Activated CD8-positive, alpha-beta T cell treated with anti-CD3 and anti-CD28 coated beads for 36 hours (primary cell): ENCODE measurements at places on chromosomes 6 and 20.

DNA sequence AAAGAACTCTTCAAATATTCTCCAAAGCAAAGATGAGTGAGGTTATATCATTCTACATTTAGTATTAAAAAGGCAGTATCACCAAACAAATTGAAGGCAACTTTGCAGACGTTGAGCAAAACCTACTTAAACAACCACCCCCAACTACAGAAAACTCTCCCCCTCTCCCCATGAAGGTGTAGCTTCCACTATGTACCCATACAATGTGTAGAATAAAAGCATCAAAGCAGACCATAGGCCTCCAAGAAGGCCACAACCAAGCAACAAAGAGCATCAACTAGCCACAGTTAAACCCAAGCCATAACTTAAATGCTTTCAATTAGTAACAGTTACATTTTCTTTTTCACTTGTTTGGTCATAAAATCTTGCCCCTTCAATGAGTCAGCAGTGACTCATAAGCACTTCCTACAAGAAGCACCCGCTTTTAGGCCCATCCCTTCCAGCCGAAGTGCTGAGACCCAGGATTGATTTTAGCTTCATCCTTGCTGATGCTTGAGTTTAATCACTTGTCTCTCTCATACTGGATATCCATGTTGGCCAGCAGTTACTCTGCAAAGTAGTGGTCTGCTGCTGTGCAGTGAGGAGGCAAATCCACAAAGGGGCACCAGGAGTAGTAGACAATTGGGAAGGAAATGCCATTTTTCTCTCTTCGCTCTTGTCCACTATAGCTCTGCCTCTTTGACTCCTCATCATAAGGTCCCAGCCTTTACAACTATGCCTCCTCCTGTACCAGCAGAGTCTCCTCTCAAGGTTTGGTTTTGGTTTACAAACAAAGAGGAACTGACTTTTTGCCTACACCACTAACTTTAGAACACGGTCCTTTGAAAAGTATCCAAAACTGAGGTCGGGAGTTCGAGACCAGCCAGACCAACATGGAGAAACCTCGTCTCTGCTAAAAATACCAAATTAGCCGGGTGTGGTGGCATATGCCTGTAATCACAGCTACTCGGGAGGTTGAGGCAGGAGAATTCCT, 8.4 kb upstream of the NUP153 start:
- DNase-seq = peak; percentile 69

DNA sequence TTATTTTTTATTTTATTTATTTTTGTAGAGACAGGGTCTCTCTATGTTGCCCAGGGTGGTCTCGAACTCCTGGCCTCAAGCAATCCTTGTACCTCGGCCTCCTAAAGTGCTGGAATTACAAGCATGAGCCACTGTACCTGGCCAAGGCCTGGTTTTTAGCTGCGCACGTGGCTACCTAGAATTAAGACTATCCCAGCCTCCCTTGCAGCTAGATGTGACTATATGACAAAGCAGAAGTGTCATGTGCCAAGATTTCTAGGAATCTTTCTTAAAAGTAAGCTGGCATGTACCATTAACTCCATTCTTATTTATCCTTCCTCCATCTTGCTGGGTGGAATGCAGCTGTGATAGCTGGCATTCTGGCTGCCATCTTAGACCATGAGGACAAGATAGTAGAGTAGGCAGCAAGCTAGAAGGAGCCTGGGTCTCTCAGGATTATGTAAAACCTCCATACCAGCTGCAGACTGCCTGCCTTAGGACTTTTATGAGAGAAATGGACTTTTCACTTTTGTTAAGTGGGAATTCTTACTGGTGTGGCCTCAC, 2.1 kb upstream of the SPDEF start:
- no peak for DNase-seq

GRCh38 chr6:82032444-82032843, 215.1 kb downstream of the IBTK start:
- DNase-seq = no peak

DNA sequence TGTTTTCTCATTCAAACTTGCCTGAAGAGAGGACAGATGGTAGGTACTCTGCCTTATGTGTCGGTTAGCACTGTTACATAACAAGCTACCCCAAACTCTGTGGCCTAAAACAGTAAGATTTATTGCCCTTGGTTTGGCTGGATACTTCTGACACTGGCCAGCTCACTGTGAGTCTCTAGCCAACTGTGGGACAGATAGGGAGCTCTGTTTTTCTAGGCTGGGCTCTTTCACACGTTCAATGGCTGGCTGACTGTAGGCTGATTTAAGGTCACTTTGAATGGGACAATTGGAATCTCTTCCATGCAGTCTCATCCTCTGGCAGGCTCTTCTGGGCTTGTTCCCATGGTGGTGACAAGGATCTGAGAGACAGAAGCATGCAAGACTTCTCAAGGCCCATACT, 39.4 kb upstream of the JAG1 start:
- DNase-seq = no peak

- no peak for DNase-seq
These were observed 52.4 kb upstream of the EDN3 start for GRCh38 chr20:59247731-59248684.

DNA sequence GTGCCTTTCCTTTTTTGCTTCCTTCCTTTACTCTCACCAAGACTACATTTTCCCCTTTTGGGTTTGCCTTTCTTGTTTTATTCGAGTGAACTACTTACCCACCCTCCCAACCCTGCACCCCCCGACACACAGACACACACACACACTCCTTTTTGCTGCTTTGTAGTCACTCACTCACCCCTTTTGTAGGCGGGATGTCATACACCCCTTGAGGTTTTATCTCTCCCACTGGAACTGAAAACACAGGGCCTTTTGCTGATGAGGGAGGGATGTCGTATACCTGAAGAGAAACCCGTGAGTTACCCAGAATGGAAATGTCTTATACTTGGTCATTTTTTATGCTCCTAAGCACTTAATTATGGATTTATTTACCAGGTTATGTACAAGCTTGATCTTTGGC, 40.3 kb downstream of the NEDD9 start:
- no peak for DNase-seq

DNA sequence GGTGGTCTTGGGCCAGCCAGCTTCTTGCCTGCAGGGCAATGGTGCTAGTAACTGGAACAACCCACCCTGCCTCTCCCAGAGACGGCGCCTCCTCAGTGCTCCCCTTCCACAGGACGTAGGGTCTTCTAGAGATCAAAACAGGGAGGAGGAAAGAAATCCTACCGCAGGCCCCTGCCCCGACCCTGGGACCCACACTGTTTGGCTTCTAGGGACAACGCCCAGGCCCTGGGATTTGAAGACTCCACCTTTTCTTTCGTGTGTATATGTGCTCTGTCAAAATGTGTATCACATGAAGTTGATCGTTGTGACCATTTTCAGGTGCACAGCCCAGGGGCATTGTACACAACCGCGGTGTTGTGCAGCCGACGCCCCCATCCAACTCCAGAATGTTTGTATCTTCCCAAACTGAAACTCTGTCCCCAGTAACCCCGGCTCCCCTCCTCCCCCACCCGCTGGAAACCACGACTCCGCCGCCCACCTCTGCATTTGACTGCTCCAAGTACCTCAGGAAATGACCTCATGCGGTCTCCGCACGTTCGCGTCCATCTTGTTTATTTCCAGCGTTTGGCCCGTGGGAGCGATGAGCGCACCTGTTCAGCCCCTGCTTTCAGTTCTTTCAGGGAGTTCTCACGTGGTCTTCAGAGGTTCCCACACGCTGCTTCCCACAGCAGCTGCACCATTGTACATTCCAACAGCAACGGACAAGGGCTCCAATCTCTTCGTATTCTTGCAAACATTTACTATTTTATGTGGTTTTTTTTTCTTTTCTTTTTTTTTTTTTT, 3.4 kb upstream of the BHLHE23 start:
- DNase-seq = peak; percentile 95

DNA sequence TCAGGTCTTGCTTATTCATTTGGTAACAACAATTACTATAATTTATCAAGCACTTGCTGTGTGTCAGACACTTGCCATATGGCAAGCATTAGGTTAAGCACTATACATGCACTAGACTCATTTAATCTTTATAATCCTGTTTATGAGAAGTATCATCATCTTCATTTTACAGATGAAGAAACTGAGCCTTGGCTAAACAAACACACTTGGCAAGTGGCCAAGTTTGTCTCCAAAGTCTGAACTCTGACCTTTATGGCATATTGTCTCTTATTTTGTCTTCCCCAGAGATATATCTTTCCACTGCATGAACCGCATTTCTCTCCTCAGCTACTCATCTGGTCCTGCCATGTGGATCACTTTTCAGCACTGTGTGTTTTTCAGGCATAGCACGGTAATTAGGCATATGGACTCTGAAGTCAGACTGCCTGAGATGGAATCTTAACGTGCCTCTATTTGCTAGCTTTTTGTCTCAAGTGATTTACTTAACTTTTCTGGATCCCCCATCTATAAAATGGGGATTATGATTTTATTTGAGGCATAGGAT, 4.7 kb downstream of the ADGRF5 start:
- no peak for DNase-seq

DNA sequence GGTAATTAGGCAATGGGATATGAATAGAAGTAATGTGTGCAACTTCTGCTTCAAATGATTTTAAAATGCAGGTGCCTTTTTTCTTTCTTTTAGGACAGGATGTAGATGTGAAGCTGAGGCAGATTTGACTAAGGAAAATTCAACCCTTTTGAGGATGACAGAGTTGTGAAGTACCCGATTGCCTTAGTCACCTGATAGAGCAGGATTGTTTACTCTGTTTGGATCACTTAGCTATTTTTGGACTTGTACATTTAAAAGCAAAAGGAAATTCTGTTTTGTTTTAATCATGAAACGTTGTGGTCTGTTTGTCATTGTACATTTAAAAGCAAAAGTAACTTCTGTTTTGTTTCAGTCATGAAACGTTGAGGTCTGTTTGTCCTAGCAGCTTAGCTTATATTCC, 143.4 kb downstream of the FAM83B start:
- no peak for DNase-seq

DNA sequence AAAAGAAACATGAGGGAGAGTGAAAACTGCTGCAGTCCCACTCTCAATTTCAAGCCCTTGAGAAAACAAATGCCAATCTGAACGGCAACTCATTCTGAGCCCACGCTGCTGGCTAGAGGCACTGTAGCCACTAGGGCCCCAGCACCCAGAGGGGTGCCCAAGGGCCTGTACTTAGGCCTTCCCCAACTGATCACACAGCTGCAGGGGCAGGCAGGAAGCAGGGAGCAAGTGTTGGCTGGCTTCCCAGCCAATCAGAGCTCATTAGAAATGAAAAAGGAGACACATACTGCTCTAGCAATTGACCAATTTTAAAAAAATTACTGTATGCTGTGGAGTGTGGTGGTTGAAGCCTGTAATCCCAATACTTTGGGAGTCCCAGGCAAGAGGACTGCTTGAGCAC, 3.7 kb upstream of the BEND3 start:
- no peak for DNase-seq

- no peak for DNase-seq
These were observed 5.1 kb downstream of the CDKAL1 start for GRCh38 chr6:20539387-20539786.

GRCh38 chr6:19554356-19555225, 282.6 kb upstream of the ID4 start:
- no peak for DNase-seq

- no peak for DNase-seq
These were observed 1.2 kb downstream of the TAB2 start for GRCh38 chr6:149318581-149319286.

GRCh38 chr6:143536461-143536865, 24.9 kb upstream of the FUCA2 start:
- DNase-seq = peak; percentile 57

GRCh38 chr6:140237251-140237650, 862.8 kb upstream of the CITED2 start:
- DNase-seq = no peak

DNA sequence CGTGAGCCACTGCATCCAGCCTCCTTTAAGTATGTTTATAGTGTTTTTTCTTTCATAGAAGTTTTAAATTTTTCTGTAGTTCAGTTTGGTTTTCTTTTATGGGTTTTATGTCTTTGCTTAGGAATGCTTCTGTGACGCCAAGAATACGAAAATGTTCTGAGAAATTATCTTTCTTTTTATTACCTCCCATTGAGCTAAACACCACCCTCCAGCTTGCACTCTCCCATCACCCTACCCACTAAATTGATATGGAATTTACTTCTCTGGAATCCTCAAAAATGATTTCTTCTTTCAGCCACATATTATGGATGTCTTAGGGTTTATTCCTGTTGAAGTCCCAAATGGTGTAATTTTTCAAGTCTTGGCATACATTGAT, 38.1 kb downstream of the JARID2 start:
- DNase-seq = no peak

DNA sequence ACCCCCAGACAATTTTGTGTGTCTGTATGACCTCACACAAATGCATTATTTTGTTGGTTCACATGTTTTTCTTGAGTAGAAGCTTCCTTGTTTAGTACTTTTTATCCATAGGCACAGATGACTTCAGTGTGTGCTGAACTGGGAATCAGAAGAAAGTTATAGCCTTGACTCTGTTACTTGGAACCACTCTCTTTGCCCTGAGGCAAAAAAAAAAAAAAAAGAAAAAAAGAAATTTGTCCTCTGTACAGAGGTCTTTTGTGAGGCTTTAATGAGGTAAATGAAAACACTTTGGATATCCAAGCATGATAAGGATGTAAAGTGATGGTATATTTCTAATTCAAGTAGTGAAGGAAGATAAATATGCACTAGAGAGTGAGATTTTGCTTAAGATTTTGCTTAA, 51.9 kb downstream of the TRMT11 start:
- DNase-seq = no peak

DNA sequence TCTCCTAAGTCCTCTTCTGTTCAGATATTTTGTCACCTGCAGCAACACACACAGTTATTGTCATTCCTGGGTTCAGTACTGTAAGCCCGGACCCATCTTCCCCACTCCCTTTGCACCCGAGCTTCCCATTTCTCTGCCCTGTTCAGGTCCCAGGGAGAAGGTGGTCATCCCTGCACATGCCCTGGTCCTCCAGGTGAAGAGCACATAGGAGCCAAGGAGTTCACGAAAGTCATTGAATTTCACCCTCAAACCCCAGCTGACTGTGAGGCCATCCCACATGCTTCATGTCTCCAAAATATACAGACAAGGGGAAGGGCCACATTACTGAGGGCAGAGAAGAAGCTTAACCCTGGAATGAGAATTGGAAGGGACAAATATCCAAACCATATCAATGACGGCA, 8.1 kb downstream of the HLA-DPA1 start:
- DNase-seq = no peak

- no peak for DNase-seq
These were observed 19.9 kb downstream of the TPX2 start for GRCh38 chr20:31758991-31759390.

DNA sequence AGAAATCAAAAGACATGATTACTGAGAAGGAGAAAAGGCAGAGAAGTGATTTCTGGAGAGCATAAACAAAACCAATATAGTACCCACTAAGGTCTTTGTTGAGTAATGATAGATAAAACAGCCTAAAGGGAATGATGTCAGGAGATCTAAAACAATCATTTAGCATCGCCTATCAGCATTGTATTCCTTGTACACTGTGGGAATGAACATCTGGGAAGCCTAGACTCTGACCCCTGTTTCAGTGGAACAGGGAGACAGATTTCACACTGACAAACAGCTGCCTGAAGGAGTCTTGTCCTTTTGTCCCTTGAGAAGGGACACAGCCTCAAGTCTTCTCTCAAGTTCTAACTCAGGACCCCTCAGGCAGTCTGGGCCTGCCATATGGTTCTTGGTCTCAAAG, 1.7 kb downstream of the ASIP start:
- no peak for DNase-seq
